Left colon (tissue), 2 donors: ENCODE measurements at places on chromosomes 3 and 15. TPM values are rescaled to one million over a fixed set of nuclear protein-coding genes. Genes with fewer than 3 reads are reported as not detected.

- no peak for DNase-seq
Measured at GRCh38 chr15:80590761-80591355, 104.3 kb upstream of the ABHD17C start.

DNA sequence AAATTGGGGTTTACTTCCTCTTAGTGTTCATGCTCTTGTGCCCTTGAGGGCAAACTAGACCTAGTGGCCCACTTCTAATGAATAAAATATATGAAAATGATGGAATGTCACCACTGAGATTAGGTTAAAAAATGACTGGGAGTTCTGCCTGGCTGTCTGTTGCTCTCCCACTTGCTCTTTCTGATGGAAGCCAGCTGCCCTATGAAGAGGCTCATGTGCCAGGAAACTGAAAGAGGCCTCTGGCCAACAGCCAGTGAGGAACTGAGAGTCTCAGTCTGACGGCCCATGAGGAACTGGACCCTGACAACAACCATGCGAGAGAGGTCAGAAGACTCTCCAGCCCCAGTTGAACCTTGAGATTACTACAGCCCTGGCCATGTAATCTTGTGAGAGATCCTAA, 107.1 kb upstream of the FHIT start:
- DNase-seq = peak; percentile 69

DNA sequence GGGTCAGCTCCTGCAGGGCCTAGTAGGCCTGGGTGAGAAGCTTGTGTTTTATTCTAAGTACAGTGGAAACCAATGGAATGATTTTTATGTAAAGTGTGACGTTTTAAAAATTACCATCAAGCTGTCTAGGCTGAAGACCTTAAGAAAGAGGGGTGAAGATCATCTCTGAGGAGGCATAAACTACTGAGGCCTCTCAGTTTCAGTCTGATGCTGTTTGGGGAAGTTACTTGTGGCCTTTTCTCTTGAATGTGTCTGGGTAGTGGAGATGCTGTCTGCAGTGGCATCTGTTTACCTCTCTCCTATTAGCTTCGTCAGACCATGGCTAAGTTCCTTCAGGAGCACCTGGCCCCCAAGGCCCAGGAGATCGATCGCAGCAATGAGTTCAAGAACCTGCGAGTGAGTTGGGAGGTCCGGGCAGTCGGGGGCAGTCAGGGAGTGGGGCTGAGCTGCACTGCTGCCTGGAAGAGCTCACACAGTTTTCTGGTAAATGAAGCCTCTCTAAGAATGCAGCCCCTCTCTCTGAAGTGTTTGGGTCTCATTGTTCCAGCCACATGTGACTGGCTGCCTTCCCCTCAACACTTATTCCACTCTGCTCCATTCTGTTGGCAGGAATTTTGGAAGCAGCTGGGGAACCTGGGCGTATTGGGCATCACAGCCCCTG, 1.9 kb downstream of the IVD start:
- no peak for DNase-seq

- peak; percentile 19 for DNase-seq
Measured at GRCh38 chr15:100763835-100764750, 115.5 kb upstream of the ALDH1A3 start.

DNA sequence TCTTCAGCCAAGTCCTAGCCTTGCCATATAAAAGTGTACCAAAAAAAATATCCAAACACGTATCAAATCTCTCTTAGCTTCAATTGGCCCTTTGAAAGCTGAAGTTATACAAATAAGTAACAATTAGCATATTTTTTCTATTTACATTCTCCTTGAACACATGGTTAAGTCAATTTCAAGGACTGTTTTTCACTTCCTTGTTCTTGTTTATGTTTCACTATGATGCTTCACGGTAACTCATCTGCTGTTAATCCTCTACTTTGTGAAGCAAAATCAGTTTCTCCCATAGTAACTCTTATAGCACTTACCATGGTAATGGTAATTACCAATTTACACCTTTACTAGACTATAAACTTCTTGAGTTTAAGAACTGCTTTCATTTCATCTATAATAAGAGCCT, 10.6 kb upstream of the SPRED1 start:
- no peak for DNase-seq

DNA sequence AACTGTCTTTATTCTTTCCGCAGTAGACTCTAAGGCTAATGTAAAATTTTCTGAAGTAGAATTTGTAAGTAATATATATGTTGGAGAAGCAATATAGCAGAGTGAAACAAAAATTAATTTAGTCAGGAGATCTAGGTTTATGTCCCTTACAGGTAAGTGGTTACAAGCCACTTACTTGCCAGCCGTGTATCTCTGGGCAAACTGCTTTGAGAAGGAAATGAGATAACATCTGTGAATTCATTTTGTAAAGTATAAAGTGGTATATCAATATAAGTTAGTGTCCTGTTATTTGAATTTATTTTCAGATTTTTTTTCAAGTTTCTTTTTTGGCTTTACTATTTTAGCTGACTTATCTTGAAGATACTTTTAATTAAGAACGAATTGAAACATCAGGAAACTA, 5.5 kb downstream of the DAZL start:
- DNase-seq = no peak

Gene RBP2
- total RNA-seq = 0.67 TPM

Gene GOLGA6D
- total RNA-seq = not detected

Gene STAB1
- total RNA-seq = 111 TPM

DNA sequence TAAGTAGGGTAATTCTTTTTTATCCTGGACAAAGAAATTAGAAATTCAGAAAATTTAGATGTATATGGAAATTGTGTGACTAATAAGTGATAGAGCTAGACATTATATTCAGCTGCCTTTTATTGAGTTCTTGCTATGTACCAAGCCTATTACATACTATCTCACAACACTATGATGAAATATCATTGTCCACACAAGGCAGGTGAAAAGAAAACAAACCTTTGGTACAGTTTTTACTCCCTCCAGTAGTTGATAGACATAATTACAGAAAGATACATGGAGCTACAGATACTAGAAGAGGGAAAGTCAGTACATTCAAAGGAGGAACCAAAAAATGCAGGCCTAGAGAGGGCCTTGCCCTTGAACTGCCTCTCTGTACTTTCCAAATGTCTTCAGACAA, 4.8 kb downstream of the IQCH start:
- DNase-seq = no peak

DNA sequence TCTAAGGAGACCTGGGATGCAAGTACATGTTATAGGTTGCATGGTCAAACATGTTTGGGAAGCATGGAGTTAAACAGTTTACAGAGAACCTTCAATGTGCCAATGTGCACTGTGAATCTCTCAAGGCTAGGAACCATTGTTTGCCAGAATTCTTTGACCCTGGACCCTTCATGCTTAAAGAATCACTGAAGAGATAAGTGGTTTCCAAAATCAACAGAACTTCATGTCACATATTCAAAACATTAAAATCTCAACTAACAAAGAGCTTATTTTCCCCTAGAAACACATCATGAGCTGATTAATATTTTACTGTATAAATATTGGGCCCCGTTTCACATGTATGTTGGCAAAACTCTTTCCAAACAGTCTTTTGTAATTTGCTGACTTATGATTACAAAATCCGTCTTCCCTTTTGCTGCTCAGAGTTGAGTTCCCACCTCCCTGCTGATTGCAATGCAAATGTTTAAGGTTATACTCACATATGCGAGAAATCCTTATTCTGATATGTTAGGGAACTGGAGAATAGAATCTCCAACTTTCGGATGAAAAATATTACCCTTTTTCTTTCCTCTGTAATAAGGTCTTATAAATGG, 380.2 kb downstream of the DIPK2A start:
- no peak for DNase-seq

DNA sequence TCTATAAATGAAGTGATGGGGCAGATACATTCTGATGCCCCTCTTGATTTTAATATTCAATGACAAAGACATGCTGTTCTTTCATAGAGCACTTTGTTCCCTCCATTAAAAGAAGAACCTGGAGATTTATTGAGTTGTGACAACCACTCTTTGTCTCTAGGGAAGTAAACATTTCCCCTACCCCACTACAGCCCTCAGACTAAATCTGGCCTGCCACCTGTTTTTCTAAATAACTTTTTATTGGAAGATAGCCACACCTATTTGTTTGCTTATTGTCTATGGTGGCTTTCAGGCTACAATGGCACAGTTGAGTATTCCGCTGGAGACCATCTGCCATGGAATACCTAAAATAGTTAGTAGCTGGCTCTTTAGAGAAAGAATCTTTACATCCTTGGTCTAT, 41.2 kb upstream of the ZNF385D start:
- DNase-seq = no peak

- DNase-seq = no peak
Measured at GRCh38 chr15:80674245-80674614, 20.9 kb upstream of the ABHD17C start.

DNA sequence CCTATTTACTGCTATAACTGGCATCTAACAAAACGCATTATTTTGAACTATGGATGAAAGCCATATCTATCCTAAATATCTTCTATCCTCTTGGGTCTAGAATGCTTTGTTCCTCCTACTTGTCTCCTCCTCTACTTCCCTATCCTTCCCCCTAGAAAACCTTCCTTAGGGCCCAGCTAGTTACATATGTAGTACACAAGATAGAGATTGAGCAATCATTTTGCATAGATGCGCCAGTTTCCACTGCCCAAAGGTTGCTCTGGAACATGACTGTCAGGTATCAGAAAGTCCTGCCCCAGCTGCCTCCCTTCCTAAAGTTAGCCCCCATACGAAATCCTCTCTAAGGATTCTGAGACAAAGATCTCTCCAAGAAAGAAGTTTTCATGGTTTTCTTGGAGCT, 55.1 kb downstream of the GPR160 start:
- no peak for DNase-seq

DNA sequence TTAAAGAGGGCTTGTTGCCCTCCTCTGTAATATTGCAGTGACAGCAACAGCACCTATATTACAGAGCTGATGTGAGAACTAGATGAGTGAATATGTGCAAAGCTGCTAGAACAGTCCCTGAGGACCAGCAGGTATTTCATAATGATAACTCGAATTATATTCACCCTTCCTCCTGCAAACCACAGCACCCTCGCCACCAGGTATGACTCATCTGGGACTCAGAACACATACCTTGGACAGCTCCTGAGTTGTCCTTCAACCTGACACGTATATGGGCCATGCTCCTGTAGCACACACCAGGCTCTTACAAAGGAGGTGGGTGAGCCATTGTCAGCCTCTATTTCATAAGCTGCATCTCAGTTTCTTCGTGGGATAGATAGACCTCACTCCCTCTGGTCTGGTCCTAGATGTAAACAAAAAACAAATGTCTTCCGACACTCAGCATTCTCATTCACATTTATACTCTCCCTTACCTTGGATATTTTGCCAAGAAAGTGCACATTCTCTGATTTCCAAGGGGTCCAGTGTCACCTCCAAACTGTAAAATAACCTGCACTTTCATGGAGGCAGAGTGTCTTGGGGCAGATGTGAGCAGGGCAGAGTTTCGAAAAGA, 124.5 kb downstream of the TLE3 start:
- no peak for DNase-seq

GRCh38 chr3:194245975-194246561, 105.1 kb downstream of the CPN2 start:
- DNase-seq = no peak

GRCh38 chr3:47976135-47976732, 40.0 kb downstream of the MAP4 start:
- no peak for DNase-seq

Gene LMAN1L
- total RNA-seq = not detected

Gene TRANK1
- 54.0 TPM for total RNA-seq

Gene SEMA3B
- total RNA-seq = 56.8 TPM

- DNase-seq = no peak
Measured at GRCh38 chr3:151804267-151804666, 9.6 kb upstream of the AADAC start.

DNA sequence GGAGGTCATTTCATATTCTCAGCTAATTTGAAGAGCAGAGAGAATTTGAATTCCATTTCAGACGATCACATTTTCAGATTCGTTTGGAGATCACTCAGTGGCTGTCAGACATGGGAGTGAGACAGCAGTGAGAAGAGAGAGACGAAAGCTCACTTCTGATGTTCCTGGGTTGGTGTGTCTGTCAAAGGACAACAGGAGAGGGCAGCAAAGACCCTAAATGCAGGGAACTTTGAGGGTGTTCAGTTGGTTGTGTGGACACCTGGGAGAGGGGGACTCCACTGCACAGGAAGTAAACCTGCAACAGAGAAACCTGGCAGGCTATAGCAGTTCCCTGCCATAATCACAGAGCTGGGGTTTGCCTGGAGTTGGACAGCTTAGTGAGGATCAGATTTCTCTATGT, 675.1 kb downstream of the SQOR start:
- DNase-seq = no peak

GRCh38 chr3:40504636-40505430, 1.0 kb upstream of the ZNF620 start:
- DNase-seq = no peak

Gene IGSF11
- 0.50 TPM for total RNA-seq

Gene PXK
- total RNA-seq = 12.6 TPM

DNA sequence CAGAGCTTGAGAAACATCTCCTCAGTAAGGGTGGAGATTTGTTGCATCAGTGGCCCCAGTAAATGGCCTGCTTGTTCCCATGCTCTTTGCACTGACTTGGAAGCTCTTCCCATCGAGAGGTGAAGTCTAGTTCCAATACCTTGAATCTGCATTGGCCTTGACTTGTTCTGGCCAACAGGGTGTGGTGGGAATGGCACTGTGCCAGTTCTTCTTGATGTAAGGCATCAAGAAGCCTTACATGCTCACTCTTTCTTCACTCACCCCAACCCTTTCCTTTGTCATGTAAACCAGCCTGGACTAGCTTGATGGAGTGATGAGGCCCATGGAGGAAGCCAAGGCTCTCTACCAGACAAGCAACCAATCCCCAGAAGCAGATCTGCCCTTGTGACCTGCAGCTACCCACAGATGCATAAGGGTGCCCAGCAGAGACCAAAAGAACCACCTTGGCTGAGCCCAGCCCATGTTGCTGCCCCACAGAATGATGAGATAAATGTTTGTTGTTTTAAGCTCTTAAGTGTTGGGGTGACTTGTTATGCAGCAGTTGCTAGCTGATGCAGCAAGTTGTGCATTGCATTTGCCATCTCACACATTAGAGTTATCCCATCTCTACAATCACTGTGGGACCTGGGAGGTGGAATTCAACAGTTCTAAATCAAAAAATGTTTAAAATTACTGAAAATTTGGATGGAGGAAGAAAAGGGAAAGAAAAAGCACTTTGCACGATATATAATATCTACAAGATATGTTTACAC, 11.1 kb upstream of the MGLL start:
- DNase-seq = peak; percentile 40

Gene GOLGA6L7
- not detected for total RNA-seq

- no peak for DNase-seq
Measured at GRCh38 chr3:166499636-166500035, 662.4 kb upstream of the BCHE start.

Gene SLC9A9
- 2.7 TPM for total RNA-seq
